T-helper 2 cell (primary cell): ENCODE measurements at places on chromosomes 5 and 9.

DNA sequence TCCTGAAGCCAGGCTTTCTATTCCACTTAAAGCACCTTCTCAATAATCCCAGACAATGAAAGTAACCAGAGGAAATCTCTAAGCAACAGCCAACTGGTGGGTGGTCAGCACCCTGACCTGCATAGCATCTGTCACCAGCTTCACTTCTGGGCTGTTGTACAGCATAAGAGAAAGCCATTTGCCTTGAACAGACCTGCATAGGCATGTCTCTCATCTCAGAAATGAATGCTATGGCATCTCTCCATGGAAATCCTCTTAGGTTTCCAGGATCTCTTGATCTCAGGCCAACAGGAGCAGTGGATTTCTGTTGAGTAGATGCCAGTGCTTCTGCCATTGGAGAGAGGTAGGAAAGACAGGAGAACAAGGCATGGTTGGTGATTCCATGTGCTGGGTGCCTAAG is 213.6 kb downstream of the GRIA1 start:
- no peak for DNase-seq

- DNase-seq: no peak
Measured at GRCh38 chr5:31671339-31671741, 32.4 kb downstream of the PDZD2 start.

DNA sequence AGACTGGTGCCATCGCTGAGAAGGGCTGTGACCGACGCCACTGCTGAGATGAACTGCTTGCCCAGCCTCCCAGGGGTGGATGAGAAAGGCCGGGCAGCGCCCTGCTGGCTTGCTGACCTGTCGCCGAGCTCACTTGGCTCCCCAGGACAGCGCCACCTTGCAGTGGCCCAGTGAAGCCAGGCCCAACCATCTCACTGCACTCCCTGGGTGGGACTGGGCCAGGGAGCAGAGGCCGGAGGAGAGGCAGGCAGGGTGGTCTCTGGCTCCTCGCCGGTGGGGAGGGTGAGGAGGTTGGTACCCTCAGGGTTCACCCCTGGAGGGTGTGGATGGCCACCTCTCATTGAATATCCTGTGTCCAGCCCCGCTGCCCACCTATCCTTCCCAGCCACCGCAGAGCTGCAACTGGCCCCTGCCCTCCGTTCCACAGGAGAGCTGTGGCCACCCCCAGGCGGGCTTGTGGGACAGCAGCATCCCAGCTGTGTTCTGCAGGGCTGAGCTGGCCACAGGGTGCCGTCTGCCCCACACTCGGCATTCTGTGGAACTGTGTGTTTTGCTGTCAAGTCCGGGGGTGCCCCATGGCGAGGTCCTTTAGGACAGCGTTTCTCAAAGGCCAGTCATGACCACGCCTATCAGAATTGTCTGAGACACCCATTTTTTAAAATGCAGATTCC is 41.0 kb upstream of the FCN2 start:
- no peak for DNase-seq

GRCh38 chr9:96883922-96884321 is 29.6 kb upstream of the ZNF782 start:
- DNase-seq: no peak

DNA sequence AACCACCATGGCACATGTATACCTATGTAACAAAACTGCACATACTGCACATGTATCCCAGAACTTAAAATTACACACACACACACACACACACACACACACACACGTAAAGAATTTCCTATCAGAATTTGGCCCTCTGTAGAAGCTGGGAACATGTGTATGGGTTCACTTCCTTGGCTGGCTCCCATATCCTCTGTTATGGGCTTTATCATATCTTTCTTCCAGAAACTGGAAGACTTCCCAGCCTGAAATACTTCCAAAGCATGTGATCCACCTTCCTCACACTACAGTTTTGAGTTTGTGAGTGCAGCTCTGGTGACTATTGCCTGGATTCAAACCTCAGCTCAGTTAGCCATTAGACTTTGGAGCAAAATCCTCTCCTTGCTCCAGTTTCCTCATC is 78.6 kb upstream of the GDNF start:
- no peak for DNase-seq

- no peak for DNase-seq
Measured at GRCh38 chr9:13970018-13970417, 343.9 kb downstream of the NFIB start.

DNA sequence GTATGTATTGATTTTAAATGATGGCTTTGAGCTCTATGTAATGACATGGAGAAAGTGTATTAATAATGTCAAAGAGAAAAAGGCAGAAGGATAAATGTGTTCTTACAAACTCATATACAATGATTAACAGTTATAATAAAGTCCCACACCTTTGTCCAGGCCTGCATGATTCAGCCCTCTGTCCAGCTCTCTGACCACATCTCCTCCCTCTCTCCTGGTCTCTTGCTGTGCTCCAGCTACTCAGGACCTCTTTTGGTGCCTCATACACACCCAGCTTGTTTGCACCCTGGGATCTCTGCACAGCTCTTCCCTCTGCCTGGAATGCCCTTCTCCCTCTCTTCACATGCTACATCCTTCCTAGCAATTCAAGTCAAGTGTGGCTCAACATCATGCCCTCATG is 37.5 kb upstream of the DMRT1 start:
- no peak for DNase-seq

DNA sequence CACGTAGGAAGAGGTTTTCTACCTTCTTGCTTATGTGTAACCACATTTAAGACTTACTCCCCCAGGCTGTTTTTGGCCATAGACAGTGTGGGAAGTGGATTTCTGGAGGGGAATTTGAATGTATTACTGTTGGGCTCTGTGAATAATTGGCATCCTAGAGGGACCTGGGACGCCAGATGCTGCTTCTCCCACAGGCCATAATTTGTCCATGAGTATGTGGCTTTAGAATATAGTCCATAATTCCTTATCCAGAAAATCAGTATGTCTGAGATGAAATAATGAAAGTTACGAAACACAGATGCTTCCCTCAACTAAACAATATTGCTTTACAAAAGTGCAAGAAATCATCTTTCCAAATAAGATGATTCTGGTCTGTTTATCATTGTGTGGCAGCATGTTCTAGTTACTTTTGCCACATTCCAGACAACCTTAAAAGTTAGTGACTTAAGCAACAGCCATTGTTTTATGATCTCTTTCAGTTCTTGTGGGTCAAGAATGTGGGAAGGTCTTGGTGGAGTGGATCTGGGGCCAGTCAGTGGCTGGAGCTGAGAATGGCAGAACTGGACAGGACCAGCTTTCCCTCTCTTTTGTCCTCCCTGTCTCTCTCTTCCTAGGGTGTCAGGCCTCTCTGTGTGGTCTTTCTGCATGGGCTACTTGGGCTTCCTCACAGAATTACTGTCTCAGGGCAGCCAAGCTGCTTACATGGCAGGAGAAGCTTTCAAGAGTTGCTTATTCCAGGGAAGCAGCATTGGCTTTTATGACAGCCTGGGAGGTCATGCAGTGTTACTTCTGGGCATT is 79.4 kb downstream of the FBXL7 start:
- no peak for DNase-seq

- DNase-seq: peak; percentile 38
Measured at GRCh38 chr5:95817430-95817829, 5.1 kb downstream of the GLRX start.

DNA sequence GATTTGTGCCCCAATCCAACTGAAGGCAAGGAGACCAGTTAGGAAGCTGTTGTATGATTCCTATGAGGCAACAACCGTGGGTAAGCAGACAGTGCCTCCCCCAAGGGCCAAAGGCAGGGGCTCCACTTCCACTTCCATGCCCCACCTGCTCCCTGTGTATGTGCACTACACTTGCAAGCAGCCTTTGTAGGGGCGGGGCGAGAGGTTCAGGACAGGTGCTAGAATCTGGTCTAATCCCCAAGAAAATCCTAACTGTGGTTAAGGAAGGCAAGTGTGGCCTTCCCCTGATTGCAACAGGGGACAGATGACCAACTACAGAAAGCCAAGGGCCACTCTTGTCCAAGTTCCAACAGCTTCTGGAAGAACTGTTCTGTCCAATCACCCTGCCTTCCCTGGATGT is 41.7 kb downstream of the B4GALT1 start:
- DNase-seq: no peak

DNA sequence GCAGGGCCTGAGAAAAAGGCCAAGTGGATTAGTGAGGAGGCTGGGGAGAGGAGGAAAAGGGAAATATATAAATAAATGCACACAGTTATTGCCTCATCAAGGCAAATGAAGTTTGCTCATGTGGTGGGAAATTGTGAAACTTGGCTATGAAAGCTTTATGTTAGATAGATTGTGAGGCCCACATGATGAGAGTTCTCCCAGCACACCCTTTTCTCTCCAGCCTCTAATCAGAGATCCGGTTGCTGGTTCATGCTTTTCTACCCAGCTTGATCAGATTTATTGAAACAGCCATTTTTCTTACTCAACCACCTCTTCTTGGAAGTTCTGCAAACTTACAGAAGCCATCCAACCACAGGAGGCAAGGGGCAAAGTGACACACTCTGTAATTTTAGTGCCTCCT is 125.8 kb upstream of the KLF4 start:
- DNase-seq: no peak
